PC-9 (cell line): ENCODE measurements at places on chromosomes 7 and 10.
A peak's percentile ranks its signal among the peaks of the same experiment; 100 is the strongest.

DNA sequence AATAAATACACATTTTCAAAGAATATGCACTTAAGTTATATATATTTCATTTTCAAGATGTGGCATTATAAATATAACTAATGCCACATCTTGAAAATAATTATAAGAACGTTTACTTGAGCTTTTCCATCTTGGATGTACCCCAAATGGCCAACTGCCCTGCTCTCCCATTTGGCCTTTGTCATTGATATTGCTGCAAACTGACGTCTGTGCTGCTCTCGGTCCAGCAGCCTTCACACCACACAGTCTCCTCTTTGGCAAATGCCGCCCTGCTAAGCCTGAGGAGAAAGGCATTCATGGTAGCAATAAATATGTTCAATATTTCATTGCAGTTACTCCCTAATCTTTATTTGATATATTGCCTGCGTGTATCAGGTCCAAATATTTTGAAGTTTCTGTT lies 384.6 kb upstream of the ADARB2 start:
- DNase-seq: no peak

GRCh38 chr7:25913598-25914224 lies 238.3 kb upstream of the NFE2L3 start:
- no peak for DNase-seq

DNA sequence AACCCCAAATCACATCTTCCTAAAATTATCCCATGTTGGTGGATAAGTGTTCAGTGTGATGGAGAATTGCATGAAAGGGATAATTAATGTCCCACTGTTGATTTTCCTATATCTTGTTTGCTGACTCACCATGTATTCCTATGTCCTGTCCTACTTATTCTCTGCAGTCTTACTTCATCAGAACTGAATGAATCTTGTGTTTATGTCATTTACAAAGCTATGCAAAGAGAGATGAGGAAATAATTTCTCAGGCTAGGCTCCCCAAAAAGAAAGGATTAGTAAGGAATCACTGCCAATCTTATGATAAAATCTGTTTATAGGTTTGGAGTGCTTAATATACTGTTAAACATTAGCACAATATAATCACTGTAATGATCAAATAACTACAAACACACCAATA lies 360.8 kb downstream of the CRPPA start:
- no peak for DNase-seq

GRCh38 chr10:73097305-73097670 lies 622 bp upstream of the P4HA1 start:
- no peak for DNase-seq

- no peak for DNase-seq
Observed at GRCh38 chr7:66781408-66782090, 41.0 kb downstream of the RABGEF1 start.

- no peak for DNase-seq
Observed at GRCh38 chr10:120508393-120508792, 51.4 kb downstream of the PLPP4 start.

DNA sequence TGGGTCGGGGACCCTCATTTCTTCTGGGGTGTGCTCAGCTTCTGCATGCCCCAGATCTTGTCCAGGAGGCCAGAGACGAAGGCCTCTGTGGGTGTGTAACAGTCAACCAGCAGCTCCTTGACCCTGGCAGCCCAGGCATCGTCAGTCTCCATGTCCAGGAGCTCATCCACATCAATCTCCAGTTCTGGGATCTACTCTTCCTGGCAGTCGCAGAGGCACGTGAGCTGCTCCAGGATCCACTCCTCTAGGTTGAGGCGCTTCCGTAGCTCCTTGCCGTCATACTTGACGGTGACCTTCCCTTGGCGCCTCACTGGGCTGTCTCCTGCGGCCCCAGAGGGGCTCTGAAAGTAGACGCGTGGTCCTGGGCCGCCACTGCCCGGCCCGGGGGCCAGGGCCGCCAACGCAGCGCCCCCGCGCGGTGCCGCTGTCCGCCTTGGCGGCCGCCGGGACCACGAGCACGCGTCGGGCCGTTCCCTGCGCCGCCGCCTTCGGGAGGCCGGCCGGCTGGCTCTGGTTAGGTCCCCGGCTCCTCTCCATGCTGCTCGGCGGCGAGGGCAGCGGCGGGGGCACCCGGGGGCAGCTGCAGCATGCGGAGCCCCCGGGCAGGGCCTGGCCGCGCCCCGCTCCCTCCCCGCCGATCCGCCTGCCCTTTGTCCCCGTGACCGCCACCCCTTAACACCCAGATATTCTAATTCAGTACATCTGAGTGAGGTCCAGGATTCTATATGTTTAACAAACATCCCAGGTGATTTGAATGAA lies 170.5 kb downstream of the SEPTIN7 start:
- peak; percentile 31 for DNase-seq

DNA sequence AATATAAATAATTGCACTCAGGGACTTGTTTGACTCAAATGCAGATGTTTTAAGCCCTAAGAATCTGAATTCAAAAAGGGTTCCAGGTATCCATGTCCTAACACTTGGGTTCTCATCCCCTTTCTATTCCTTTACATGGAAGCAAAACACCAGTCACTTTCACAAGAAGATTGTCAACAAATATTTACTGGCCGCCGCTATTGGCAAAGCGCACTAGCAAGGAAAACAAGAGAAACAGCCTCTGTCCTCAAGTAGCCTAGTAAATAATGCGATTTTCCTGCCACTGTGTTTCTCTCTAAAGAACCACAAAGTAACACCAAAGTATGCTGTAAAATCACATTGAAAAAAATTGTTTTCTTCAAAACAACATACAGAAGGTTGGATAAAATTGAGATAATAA lies 66.7 kb upstream of the EZH2 start:
- DNase-seq: no peak

DNA sequence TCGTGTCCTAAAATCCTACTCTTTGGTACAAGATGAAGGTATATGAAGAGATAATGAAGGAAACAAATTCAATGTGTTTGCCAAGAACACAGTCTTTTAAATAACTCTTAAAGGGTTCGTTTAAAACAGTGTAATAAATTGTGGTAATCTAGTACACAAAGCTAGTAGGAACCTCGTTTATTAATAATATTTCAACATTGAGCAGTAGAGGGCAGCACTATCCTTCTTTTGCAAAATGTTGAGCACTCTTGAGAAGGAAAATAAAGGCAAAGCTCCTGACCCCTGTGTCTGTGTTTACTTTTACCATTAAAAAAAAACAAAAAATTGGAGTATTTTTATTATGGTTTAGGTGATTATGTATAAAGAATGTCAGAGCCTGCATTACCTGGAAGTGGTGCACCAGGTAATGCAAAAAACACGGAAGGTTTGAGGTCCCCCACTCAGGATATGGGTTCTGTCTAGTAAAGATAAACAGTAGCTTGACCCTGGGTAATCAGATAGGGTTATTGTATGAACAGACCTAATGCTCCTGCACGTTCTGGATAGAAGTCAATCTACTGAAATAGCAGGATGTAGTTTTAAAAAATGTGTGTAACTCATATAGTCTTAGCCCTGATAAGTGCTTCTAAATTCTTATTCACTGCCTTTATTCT lies 5.7 kb upstream of the GOT1 start:
- DNase-seq: peak; percentile 40
